Stimulated activated CD4-positive, alpha-beta T cell treated with anti-CD3 and anti-CD28 coated beads, Interleukin-12 subunit alpha, Interleukin-12 subunit beta, amount 100 ng/mL, for 4 hours (primary cell): ENCODE measurements at places on chromosomes 13 and 19.

- DNase-seq, result no peak
Observed at GRCh38 chr13:106361621-106362020, 173.8 kb downstream of the EFNB2 start.

- no peak for DNase-seq
Observed at GRCh38 chr13:106462710-106463109, 72.8 kb downstream of the EFNB2 start.

GRCh38 chr13:46479283-46479682 lies 73.7 kb upstream of the LRCH1 start:
- no peak for DNase-seq

DNA sequence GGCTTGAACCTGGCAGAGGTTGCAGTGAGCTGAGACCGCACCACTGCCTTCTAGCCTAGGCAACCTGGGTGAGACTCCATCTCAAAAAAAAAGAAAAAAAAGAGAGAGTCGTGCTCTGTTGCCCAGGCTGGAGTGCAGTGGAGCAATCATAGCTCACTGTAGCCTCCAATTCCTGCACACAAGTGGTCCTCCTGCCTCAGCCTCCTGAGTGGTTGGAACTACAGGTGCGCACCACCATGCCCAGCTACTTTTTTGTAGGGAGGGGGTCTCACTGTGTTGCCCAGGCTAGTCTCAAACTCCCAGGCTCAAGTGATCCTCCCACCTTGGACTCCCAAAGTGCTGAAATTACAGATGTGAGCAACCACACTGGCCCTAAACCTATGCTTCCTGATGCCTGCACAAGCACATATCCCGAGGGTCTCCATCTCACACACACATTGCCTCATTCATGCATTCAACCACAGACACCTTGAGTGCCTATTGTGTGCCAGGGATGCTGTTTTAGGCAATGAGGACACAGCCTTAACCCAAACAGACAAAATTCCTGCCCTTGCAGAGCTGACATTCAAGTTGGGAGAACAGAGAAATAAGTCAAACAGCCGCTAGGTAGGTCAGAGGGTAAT lies 2.2 kb downstream of the ANGPTL6 start:
- no peak for DNase-seq

GRCh38 chr19:7434391-7434790 lies 54.4 kb downstream of the PEX11G start:
- no peak for DNase-seq

DNA sequence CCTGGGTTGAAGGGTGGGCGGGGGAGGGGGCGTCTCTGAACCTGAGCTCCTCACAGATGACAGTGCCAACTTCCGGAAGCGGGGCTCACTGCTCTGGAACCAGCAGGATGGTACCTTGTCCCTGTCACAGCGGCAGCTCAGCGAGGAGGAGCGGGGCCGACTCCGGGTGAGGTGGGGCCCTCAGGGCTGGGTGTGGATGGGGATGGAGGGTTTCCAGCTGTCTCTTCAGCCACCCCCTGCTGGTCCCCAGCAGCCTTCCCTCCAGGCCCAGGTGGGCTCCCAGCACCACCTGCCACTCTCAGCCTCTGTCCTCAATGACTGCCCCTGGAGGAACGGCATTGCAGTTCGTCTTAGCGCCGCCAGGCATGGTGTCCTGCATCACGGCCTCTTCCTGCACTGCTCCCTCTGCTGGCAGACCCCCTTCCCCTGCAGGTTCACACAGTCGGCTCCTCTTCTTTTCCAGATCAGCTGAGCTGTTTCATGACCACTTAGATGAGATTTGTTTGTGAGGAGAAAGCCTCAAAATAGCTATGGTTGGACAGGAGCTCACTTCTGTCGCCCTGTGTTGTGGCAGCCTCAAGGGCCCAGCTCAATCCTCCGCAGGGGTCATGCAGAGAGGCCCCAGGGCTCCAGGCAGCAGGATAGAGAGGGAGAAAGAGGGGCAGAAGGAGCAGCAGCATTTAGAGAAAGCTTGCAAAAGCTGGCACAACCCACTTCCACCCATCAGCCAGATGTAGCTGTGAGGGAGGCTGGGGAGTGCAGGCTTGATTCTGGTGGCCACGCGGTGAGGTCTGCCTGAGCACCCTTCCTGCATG lies 2.5 kb upstream of the GARIN5A start:
- no peak for DNase-seq

- no peak for DNase-seq
Observed at GRCh38 chr13:84038001-84038400, 155.7 kb upstream of the SLITRK1 start.

GRCh38 chr19:16885166-16885565 lies 3.6 kb upstream of the F2RL3 start:
- no peak for DNase-seq

GRCh38 chr13:24074678-24075077 lies 85.8 kb upstream of the SPATA13 start:
- no peak for DNase-seq

DNA sequence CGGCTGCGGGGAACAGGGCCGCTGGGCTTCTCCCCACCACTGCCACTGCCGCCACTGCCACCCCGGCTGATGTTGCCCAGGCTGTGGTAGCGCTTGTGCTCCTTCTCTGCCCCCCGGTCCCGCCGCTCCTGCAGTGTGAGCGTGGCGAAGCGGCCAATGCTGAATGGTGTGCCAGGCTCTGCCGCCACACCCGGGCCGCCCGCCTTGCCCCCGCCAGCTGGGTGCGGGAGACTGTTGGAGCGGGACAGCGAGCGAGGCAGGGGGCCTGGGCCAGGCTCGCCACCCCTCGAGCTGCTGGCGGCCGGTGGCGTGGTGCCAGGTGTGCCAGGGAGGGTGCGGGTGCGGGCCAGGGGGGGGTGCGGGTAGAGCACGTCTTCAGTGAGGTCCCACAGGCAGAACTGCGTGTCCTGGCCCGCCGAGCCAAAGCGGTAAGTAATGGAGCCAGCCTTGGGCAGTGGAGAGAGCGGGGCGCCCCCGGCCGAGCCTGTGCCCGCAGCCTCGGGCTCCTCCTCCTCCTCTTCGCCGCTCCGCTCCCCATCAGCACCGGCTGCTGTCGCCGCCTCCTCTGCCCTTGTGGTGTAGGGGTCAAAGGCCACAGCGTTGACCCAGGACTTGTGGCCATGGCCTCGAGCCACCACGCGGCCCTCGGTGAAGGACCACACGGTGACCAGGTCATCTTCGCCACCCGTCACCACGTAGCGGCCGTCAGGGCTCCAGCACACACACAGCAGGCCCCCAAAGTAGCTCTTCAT lies 3.7 kb upstream of the DMPK start:
- no peak for DNase-seq

DNA sequence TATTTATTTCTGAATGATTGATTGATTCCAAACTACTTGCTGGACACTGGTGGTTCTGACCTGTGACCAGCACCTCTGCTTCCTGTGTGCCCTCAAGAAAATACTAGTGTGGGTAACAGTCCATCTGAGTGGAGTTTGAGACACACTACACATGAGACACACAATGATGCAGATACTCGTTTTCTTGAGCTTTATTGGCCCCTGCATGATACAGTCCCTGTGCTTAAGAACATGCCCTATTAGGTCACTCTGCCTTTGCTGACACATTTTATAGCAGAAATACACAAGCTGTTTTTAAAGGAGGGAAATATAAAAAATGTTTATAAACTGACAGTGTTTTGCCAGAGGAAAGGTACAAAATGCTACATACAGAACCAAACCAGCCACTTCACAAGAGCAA lies 126.9 kb downstream of the STK24 start:
- DNase-seq, result no peak

GRCh38 chr13:31227063-31227462 lies 27.3 kb downstream of the B3GLCT start:
- DNase-seq, result no peak

DNA sequence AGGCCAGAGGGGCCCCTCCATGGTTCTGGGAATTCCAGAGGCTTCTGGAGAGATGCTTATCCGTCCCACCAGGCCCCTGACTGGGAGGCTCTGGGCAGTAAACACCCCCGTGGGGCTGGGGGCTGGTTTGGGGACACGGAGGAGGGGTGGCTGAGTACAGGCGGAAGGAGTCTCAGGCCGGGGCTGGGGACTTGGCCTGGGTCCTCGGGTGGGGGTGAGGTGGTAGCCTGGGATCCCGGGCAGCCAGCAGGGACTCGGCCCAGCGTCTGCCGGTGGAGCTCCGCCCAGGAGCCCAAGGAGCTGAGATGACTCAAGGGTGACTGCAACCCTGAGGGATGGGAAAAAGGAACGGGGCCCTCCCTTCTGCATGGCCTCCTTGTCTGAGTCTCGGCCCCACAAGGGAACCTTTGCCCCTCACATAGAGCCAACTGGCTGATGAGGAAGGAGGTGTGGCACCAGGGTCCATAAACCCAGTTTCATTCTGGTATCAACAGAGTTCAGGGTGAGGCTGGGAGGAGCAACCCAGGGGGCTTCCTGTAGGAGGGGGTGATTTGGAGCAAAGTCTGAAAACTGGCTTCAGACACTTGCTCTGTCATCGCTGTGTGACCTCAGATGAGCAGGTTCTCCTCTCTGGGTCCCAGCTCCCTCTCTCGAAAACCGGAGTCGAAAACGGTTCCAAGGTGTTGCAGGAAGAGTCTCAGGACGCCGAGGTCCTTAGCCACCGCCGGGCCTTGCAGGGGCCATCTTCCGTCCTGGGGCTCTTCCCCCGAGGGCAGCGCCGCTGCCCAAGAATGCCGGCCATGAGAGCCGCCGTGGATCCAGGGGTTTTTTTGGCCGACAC lies 809 bp downstream of the MISP start:
- no peak for DNase-seq

DNA sequence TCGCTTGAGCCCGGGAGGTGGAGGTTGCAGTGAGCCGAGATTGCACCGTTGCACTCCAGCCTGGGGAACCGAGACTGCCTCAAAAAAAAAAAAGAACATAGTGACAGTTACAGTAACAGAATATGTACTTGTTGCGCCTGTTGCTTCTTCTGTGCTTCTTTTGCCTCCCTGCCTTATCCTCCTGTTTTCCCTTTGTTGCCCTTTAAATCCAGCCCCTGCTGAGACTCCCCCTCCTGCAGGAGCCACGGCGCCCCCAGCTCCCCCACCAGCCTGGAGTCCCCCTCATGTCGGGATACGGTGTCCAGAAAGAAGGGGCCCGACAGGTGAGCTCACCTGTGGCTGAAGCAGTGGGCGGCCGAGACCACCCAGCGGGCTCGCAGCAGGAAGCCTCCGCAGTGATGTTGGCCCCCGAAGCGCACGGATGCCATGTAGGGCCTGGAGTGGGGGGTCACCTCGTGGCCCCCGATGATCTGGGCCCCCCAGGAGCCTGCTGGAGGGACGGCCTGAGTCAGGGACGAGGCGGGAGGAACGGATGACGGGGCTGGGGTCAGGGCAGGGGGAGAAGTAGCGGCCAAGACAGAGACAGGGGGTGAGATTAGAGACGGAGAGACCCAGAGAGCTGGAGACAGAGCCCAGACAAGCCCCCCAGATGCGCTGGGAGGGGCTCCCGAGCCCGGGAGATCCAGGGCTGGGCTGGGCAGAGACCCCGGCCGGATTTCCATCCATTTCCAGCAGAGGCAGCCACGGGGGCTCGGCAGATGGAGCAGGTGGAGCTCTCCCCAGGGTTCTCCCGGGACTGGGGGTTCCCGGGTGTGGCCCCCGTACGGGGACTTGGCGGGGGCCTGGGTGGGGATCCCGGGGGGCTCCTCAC lies 536 bp downstream of the PRSS57 start:
- no peak for DNase-seq

GRCh38 chr13:23701636-23702035 lies 131.4 kb downstream of the TNFRSF19 start:
- no peak for DNase-seq

GRCh38 chr19:33689868-33690267 lies 68.1 kb downstream of the CHST8 start:
- DNase-seq, result no peak

DNA sequence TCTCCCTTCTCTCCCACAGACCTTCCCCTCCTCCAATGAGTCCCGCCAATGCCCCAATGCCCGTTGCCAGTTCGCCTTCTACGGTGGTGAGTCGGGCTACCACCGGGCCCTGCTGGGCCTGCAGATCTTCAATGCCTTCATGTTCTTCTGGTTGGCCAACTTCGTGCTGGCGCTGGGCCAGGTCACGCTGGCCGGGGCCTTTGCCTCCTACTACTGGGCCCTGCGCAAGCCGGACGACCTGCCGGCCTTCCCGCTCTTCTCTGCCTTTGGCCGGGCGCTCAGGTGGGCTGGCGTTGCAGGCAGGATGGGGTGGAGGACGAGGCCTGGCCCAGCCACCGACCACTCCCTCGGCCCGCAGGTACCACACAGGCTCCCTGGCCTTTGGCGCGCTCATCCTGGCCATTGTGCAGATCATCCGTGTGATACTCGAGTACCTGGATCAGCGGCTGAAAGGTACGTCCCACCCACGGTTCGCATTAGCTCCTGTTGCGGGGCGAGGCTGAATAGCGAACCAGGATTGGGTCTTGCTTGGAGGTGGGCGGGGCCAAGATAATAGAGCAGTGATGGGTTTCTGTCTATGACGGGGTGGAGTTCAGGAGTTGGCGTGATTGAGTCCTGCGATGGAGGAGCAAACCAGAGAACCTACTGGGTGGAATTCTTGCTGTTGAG lies 11.1 kb downstream of the SLC44A2 start:
- DNase-seq, result no peak

DNA sequence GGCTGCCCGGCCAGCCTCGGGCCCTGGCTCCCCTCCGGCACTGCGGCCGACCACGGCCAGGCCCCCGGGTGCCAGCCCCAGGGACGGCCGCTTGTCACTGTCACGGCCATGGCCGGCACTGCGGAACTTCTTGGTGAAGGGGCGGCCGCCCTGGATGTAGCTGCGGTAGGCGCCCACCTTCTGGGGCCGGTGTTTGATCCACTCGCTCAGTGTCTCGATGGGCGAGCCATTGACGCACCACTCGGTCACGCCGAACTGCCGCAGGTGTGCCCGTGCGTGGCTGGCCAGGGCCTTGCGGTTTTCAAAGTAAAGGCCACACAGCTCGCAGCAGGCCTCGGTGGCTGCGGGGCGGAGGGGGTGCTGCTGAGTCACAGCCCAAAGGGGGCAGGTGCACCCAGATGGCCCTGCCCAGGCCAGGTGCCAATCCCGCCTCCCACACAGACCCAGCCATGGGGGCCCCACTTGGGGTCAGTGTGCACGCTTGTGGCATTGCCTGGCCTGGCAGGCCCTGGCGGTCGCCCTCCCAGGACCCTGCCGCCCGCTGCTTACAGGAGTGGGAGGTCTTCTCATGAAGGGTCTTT lies 6.0 kb upstream of the AKAP8L start:
- no peak for DNase-seq

DNA sequence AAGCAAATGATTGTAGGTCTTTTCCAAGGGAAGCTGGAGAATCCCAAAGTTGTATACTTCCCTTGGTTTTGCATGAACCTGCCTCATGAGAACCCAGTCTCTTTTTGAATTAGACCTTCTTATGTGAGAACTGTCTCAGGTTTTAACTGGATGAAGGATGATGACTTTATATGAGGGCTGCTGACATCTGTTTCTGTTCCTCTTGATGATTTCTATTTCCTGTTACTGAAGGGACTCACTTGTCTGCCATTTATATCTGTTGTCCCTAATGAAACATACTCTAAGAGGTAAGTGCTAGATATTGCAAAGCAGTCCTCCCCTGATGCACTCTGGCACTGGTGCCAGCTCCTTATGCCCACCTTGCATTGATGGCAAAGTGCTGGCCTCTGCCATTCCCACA lies 33.6 kb downstream of the ERICH4 start:
- DNase-seq, result no peak
